ENCODE measurements at places on chromosomes 12 and 14.

DNA sequence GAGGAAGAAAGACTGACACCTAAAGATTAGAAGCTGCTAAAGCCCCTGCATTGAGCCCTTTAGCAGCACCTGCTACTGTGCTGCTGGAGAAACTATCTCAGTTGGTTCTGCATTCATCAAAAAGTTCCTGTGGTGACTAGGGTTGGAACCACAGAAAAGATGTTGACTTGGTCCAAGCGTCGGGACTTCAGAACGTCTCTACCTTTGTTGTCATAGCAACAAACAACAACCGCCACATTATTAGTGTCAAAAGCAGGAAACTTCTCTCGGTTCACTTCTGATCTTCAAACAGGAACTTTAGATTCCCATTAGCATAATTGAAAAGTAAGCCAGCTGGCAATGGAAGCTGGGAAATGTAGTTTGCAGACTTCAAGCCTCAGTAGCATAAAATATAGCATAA is 368.0 kb downstream of the SEC23A start:
- DNase-seq = no peak
- no peak overlapping the region for H3K4me3 ChIP-seq
- H3K4me1 ChIP-seq = no peaks in the 10 kb centered on the region

GRCh38 chr12:24482882-24483604 is 465.9 kb downstream of the BCAT1 start:
- H3K4me1 ChIP-seq = no peaks in the 10 kb centered on the region
- H3K4me3 ChIP-seq = no peak overlapping the region
- H3K27me3 ChIP-seq = no peaks in the 10 kb centered on the region
- H3K27ac ChIP-seq = no peak overlapping the region
- H3K36me3 ChIP-seq = no peaks in the 10 kb centered on the region
- no peak for DNase-seq

- no peaks in the 10 kb centered on the region for H3K27me3 ChIP-seq
- H3K4me3 ChIP-seq = no peak overlapping the region
- no peaks in the 10 kb centered on the region for H3K4me1 ChIP-seq
- H3K36me3 ChIP-seq = no peaks in the 10 kb centered on the region
- H3K27ac ChIP-seq = no peak overlapping the region
Observed at GRCh38 chr12:15794196-15794595, 5.0 kb upstream of the EPS8 start.

GRCh38 chr12:109625131-109625559 is 51.6 kb downstream of the MVK start:
- H3K4me1 ChIP-seq = peaks cover 3% of the 10 kb centered on the region
- H3K36me3 ChIP-seq = no peaks in the 10 kb centered on the region
- H3K27me3 ChIP-seq = no peaks in the 10 kb centered on the region
- no peak for DNase-seq

DNA sequence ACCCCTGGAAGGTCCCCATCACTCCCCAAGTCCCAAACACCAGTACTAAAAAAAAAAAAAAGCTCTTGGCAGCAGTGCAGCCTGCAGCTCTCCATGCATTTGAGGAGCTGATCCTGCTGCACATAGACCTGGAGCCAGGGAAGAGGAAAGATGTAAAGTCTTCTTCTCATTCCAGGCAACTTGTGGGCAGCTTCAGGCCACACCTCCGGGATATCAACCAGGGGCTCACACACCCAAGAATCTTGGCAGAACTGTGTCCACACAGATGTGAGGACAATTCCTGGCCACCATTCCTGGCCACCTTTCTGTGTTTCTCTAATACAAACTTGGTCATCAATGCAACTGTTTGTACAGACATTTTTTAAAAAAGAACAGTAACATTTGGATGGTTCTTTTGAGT is 72.7 kb downstream of the TMEM132C start:
- H3K36me3 ChIP-seq = no peaks in the 10 kb centered on the region
- DNase-seq = no peak
- H3K27ac ChIP-seq = no peak overlapping the region
- H3K27me3 ChIP-seq = no peaks in the 10 kb centered on the region
- H3K4me1 ChIP-seq = no peaks in the 10 kb centered on the region
- H3K4me3 ChIP-seq = no peak overlapping the region

DNA sequence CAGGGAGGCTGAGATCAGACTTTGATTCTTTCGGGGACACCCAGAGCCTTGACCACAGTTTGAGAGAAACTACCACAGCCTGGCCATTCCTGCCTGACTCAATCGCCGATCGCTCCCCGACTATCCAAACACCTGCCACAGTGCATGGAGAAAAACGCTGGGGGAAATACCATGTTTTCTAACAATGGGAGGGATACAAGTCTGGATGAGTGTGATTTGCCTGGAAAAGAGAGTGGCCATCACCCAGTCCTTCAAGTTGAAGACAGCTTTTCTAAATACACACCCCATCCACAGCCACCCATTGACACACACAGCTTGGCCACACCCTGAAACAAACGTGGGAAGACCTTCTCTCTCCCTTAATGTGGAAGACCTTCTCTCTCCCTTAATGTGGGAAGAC is 6.7 kb upstream of the VASH1 start:
- DNase-seq = no peak
- no peak overlapping the region for H3K27ac ChIP-seq
- no peaks in the 10 kb centered on the region for H3K36me3 ChIP-seq
- H3K4me3 ChIP-seq = no peak overlapping the region
- peaks cover 4% of the 10 kb centered on the region for H3K27me3 ChIP-seq

GRCh38 chr12:28570811-28571210 is 380.6 kb downstream of the CCDC91 start:
- H3K36me3 ChIP-seq = no peaks in the 10 kb centered on the region
- no peak overlapping the region for H3K4me3 ChIP-seq
- no peaks in the 10 kb centered on the region for H3K27me3 ChIP-seq
- DNase-seq = no peak
- H3K4me1 ChIP-seq = no peaks in the 10 kb centered on the region
- H3K27ac ChIP-seq = no peak overlapping the region

DNA sequence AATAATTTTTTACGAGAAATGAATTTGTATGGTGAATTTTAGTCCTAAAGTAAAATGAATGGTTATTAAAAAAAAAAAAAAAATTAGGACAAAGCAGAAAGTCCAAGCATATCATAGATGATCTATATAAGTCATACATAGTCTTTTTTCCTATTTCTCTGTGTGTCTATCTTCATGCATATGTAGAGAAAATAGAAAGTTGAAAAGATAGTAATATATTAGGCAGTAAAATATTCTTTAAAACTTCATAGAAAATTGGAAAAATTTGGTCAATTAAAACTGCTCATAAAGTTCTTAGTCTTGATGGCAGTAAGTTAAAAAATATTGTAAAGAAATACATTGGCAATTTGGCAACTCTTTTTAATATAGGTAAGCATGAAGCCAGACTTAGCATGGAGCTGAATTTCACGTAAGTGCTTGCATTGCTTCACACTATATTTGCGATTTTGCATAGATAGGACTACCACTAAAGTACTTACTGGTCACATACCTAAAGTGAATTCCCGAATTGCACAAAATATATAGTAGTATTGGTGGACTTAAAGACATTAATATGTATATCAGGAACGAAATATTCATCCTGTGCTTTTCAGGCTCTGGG is 303.8 kb downstream of the IPO8 start:
- no peaks in the 10 kb centered on the region for H3K4me1 ChIP-seq
- H3K36me3 ChIP-seq = no peaks in the 10 kb centered on the region
- no peak for DNase-seq

GRCh38 chr14:96086032-96086431 is 46.9 kb downstream of the C14orf132 start:
- H3K4me1 ChIP-seq = no peaks in the 10 kb centered on the region
- H3K27me3 ChIP-seq = no peaks in the 10 kb centered on the region

DNA sequence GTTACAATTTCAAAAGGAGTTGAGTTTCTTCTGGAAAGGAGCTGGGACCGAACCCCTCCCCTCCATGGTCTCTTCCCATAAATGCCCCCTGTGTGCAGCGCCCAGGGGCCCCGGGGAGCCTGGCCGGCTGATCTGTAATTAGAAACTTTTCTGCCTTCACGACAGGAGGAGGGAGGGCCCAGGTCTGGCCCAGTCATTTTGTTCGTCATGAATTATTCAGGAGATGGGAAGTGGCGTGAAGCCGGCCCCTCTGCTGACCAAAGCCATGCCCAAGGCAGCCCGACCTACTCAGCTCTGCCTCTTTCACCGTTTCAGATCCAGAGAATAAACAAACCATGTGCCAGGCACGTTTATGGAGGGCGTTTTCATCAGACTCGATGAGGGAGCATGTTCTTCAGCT is 33.3 kb upstream of the MSI1 start:
- H3K36me3 ChIP-seq = no peaks in the 10 kb centered on the region
- no peak overlapping the region for H3K27ac ChIP-seq
- DNase-seq = no peak
- H3K4me3 ChIP-seq = no peak overlapping the region
- no peaks in the 10 kb centered on the region for H3K27me3 ChIP-seq
- peaks cover 2% of the 10 kb centered on the region for H3K4me1 ChIP-seq

GRCh38 chr12:54145844-54146243 is 42.9 kb downstream of the SMUG1 start:
- H3K4me3 ChIP-seq = no peak overlapping the region
- no peak overlapping the region for H3K27ac ChIP-seq
- H3K27me3 ChIP-seq = no peaks in the 10 kb centered on the region
- no peaks in the 10 kb centered on the region for H3K36me3 ChIP-seq
- DNase-seq = no peak
- no peaks in the 10 kb centered on the region for H3K4me1 ChIP-seq

DNA sequence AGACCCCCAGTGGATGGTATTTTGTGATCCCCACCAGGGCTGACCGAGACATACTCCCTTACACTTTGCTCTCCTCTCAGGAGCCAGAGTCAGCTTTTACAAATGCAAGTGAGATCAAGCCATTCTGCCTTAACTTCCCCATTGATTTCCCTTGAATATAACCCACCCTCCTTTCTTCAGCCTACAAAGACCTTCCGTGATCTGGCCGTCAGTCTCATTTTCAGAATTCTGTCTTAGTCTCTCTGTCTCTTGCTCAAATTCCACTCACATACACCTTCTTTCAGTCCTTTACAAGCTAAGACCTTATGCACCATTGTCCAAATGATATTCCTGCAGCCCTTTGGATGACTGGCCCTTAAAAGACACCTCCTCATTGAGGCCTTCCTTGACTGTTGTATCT is 39.0 kb upstream of the ELK3 start:
- no peaks in the 10 kb centered on the region for H3K36me3 ChIP-seq
- no peaks in the 10 kb centered on the region for H3K27me3 ChIP-seq
- no peak for DNase-seq
- no peak overlapping the region for H3K4me3 ChIP-seq
- no peak overlapping the region for H3K27ac ChIP-seq

- H3K4me1 ChIP-seq = no peaks in the 10 kb centered on the region
- DNase-seq = peak; percentile 1
- H3K36me3 ChIP-seq = no peaks in the 10 kb centered on the region
Observed at GRCh38 chr12:128387811-128388422, 120.9 kb downstream of the TMEM132C start.

DNA sequence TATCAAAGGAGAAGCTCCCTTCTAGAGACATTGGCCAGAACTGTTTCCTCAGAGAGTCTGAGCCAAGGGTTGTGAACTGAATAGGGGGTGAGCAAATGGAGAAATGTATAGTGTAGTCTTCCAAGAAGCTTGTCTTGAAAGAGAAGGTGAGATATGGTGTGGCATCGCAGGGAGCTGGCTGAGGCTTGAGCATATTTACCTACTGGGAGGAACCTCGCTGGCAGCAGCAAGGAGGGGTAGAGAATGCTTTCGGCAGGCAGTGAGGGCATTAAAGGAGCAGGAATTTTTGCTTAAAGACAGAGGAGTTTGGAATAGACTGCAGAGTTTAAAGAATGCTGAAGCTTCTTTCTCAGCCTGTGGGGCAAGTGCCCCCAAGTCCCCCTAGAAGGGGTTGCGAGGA is 59.3 kb upstream of the PRMT8 start:
- no peaks in the 10 kb centered on the region for H3K36me3 ChIP-seq
- H3K4me1 ChIP-seq = peaks cover 2% of the 10 kb centered on the region
- no peak for DNase-seq
- H3K27ac ChIP-seq = no peak overlapping the region

Measured in iPS DF 6.9 (cell line).